ENCODE measurements at places on chromosomes 11 and 22. TPM values are rescaled to one million over a fixed set of nuclear protein-coding genes. Genes with fewer than 3 reads are reported as not detected.

OR51B5 gene
- 0.10 TPM for total RNA-seq

MEI1 gene
- not detected for total RNA-seq

MS4A14 gene
- total RNA-seq, result not detected

TEAD1 gene
- 84.1 TPM for total RNA-seq

MUC2 gene
- total RNA-seq, result 0.11 TPM

OR5B21 gene
- total RNA-seq, result not detected

APOL5 gene
- total RNA-seq, result not detected

MS4A1 gene
- total RNA-seq, result not detected

CYP2R1 gene
- total RNA-seq, result 12.9 TPM

XNDC1N gene
- total RNA-seq, result 3.4 TPM

MLC1 gene
- not detected for total RNA-seq

P2RX3 gene
- total RNA-seq, result not detected

MCAT gene
- 15.9 TPM for total RNA-seq

PKNOX2 gene
- total RNA-seq, result not detected

ACRV1 gene
- not detected for total RNA-seq

MS4A15 gene
- not detected for total RNA-seq

MMP8 gene
- not detected for total RNA-seq

IFTAP gene
- 14.8 TPM for total RNA-seq

JAML gene
- total RNA-seq, result not detected

KIAA0930 gene
- 83.7 TPM for total RNA-seq

MIOX gene
- not detected for total RNA-seq

SEPTIN3 gene
- total RNA-seq, result 0.96 TPM

MMP7 gene
- total RNA-seq, result 33.8 TPM

CAVIN3 gene
- 34.6 TPM for total RNA-seq

MIAT gene
- total RNA-seq, result 0.25 TPM

PNPLA3 gene
- total RNA-seq, result 0.94 TPM

CCDC73 gene
- total RNA-seq, result not detected

TECTA gene
- 0.02 TPM for total RNA-seq

CRYBA4 gene
- total RNA-seq, result not detected

DEPDC7 gene
- total RNA-seq, result 7.7 TPM

CD248 gene
- total RNA-seq, result not detected

UBQLNL gene
- not detected for total RNA-seq

NLRP6 gene
- total RNA-seq, result not detected
